ENCODE measurements at places on chromosomes 13 and 19. TPM values are rescaled to one million over a fixed set of nuclear protein-coding genes. Genes with fewer than 3 reads are reported as not detected.

Gene PSPC1
- 134 TPM for total RNA-seq

Gene KIR3DL1
- total RNA-seq: not detected

Gene DACH1
- not detected for total RNA-seq

Gene SIAH3
- total RNA-seq: not detected

Gene SEMA6B
- total RNA-seq: 38.7 TPM

Gene OVOL3
- total RNA-seq: not detected

Gene SACS
- 47.8 TPM for total RNA-seq

Gene SH2D3A
- 17.9 TPM for total RNA-seq

Gene CRX
- 0.13 TPM for total RNA-seq

Gene FGF22
- total RNA-seq: 0.72 TPM

Gene SYT5
- total RNA-seq: 3.0 TPM

Gene LGALS7B
- total RNA-seq: 0.90 TPM

Gene NAPSA
- total RNA-seq: 0.44 TPM

Gene TGFBR3L
- 6.5 TPM for total RNA-seq

Gene ZNF565
- 4.8 TPM for total RNA-seq

Gene ZNF426
- 27.2 TPM for total RNA-seq

Gene RFPL4A
- not detected for total RNA-seq

Gene COL4A1
- 73.1 TPM for total RNA-seq

Gene MYBPC2
- 4.9 TPM for total RNA-seq

Gene KLK12
- total RNA-seq: not detected

Gene FXYD1
- 6.8 TPM for total RNA-seq

Gene KRTDAP
- 0.87 TPM for total RNA-seq

Gene RNF17
- total RNA-seq: not detected

Gene CRB3
- 32.1 TPM for total RNA-seq

Gene TMPRSS9
- total RNA-seq: 0.33 TPM

Gene IRGC
- total RNA-seq: not detected

Gene IGLON5
- total RNA-seq: 42.3 TPM

Gene DZIP1
- total RNA-seq: 33.6 TPM

Gene OXGR1
- total RNA-seq: not detected

Gene ZNF225
- 3.9 TPM for total RNA-seq

Gene ABHD8
- 12.8 TPM for total RNA-seq

Gene VAV1
- total RNA-seq: 0.61 TPM

Gene SIGLEC10
- not detected for total RNA-seq

Gene LSR
- total RNA-seq: 152 TPM

Gene ZNF880
- 1.9 TPM for total RNA-seq

Gene CACNG8
- 6.0 TPM for total RNA-seq

Gene PRR22
- 8.1 TPM for total RNA-seq

Gene CD22
- not detected for total RNA-seq

Gene ANGPTL8
- not detected for total RNA-seq

Gene MTUS2
- total RNA-seq: 0.42 TPM

Gene SULT2A1
- not detected for total RNA-seq

Gene ZNF296
- total RNA-seq: 14.8 TPM

Gene COG3
- total RNA-seq: 16.5 TPM

Gene GGACT
- 1.3 TPM for total RNA-seq

Gene INSR
- total RNA-seq: 39.8 TPM

Gene ZNF730
- 21.4 TPM for total RNA-seq

Gene ANO8
- total RNA-seq: 21.9 TPM

Gene ACTMAP
- total RNA-seq: 27.7 TPM

Gene RFC3
- total RNA-seq: 59.2 TPM

Gene MEIOSIN
- total RNA-seq: 0.07 TPM

Gene RFX1
- total RNA-seq: 21.4 TPM

Gene KLK4
- not detected for total RNA-seq

Gene RUBCNL
- total RNA-seq: 0.94 TPM

Gene SWSAP1
- 3.8 TPM for total RNA-seq

Gene FFAR2
- total RNA-seq: not detected

Gene TLE2
- total RNA-seq: 3.1 TPM

Gene MTMR6
- 8.0 TPM for total RNA-seq

Gene NCAN
- 1.5 TPM for total RNA-seq
